Activated CD4-positive, alpha-beta memory T cell treated with anti-CD3 and anti-CD28 coated beads for 36 hours (primary cell): ENCODE measurements at places on chromosomes 4 and X. TPM values are rescaled to one million over a fixed set of nuclear protein-coding genes. Genes with fewer than 3 reads are reported as not detected.

DNA sequence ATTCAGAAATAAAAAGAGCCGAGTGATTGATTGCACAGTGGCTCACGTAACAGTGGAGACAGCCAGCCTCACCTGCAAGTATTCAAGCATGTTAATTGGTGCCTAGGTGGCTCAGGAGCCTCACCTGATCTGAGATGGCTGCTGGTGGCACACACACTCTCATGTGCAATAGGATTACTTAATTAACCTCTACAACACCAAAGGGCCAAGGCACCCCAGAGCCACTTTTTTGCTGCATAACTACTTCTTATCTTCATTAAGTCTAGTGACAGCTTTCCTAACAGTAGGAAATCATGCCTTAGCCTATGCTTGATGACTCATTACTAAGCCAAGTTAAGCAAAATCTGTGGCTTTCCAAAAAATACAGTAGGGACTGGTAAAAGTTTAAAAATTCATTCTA is 117.3 kb upstream of the NOCT start:
- H3K27ac ChIP-seq = no peak overlapping the region
- peaks cover 10% of the 10 kb centered on the region for H3K27me3 ChIP-seq
- no peak overlapping the region for H3K4me3 ChIP-seq
- H3K4me1 ChIP-seq = peaks cover 7% of the 10 kb centered on the region
- H3K36me3 ChIP-seq = no peaks in the 10 kb centered on the region

DNA sequence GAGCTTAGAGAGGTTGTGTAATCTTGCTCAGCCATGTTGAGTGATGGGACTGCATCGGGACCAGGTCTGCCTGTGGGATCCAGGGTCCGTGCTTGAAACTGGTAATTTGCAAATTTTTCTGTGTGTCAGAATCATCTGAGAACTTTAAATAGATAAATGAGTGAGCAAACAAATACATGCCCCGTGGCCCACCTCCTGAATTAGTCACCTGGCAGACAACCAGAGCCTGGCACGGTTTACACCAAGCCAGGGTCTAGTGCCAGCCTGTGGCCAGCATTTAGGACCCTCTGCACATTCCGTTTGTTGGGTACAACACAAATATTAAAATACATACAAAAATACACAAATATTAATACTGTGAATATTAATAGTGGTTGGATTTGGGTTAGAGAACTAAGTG is 90.6 kb upstream of the STOX2 start:
- H3K27ac ChIP-seq = no peak overlapping the region
- no peak for DNase-seq
- no peaks in the 10 kb centered on the region for H3K4me1 ChIP-seq
- no peaks in the 10 kb centered on the region for H3K36me3 ChIP-seq
- H3K27me3 ChIP-seq = peaks cover 17% of the 10 kb centered on the region

DNA sequence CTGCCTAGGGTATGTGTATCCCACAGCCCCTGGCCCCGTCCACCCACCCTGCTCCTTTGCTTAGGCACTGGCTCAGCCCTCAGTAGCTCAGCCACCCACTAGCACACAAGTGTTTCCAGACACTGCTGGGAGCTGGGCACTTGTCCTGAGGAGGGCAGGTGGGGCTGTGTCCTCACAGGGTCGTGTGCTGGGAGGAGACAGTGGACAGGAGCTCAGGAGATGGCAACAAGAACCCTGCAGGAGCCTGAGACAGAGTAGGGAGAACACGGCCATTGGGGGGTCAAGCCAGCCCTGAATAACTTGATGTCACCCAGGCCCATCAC is 5.5 kb upstream of the CPLX1 start:
- H3K36me3 ChIP-seq = no peaks in the 10 kb centered on the region
- peaks cover 13% of the 10 kb centered on the region for H3K27me3 ChIP-seq
- no peak for DNase-seq
- no peak overlapping the region for H3K4me3 ChIP-seq

The ELF4 gene
- total RNA-seq = 28.2 TPM

The SSX2B gene
- not detected for total RNA-seq
